ENCODE measurements at places on chromosomes 12 and 14.

GRCh38 chr14:75803765-75804164 lies 142.7 kb downstream of the TTLL5 start:
- DNase-seq = no peak

- no peak for DNase-seq
Measured at GRCh38 chr14:61889914-61890351, 127.7 kb downstream of the SNAPC1 start.

GRCh38 chr12:33222357-33222756 lies 217.3 kb downstream of the SYT10 start:
- DNase-seq = no peak

- no peak for DNase-seq
Measured at GRCh38 chr14:24095271-24096068, 1.4 kb downstream of the PCK2 start.

- DNase-seq = no peak
Measured at GRCh38 chr12:4269279-4269991, 4.1 kb upstream of the CCND2 start.

GRCh38 chr12:26340649-26341048 lies 145.3 kb downstream of the SSPN start:
- DNase-seq = no peak

DNA sequence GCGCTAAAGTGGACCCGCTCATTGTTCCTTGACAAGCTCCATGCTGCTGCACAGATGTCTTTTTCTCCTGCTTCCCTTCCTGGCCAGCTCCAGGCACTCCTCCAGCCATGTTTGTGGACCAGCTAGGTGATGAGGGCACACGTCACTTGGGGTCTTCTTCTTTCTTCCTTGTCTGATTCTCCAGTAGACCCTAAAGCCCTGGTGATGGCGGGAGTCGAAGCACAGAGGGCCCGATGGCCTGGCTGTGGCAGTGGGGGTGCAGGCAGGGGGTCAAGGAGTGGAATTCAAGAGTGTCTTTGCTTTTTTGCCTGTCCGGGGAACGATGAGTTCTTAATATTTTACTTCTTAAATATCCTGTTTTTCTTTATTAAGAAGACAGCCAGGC lies 23.0 kb upstream of the AMN start:
- no peak for DNase-seq

- no peak for DNase-seq
Measured at GRCh38 chr12:9084417-9084816, 31.3 kb downstream of the A2M start.
